ENCODE measurements at places on chromosomes 3 and 15.

GRCh38 chr3:45128950-45129349 lies 17.2 kb downstream of the CDCP1 start:
- no peak for DNase-seq

GRCh38 chr3:38004415-38005075 lies 14.0 kb downstream of the VILL start:
- DNase-seq, result peak; percentile 63

GRCh38 chr3:154095832-154096421 lies 25.3 kb upstream of the ARHGEF26 start:
- no peak for DNase-seq

DNA sequence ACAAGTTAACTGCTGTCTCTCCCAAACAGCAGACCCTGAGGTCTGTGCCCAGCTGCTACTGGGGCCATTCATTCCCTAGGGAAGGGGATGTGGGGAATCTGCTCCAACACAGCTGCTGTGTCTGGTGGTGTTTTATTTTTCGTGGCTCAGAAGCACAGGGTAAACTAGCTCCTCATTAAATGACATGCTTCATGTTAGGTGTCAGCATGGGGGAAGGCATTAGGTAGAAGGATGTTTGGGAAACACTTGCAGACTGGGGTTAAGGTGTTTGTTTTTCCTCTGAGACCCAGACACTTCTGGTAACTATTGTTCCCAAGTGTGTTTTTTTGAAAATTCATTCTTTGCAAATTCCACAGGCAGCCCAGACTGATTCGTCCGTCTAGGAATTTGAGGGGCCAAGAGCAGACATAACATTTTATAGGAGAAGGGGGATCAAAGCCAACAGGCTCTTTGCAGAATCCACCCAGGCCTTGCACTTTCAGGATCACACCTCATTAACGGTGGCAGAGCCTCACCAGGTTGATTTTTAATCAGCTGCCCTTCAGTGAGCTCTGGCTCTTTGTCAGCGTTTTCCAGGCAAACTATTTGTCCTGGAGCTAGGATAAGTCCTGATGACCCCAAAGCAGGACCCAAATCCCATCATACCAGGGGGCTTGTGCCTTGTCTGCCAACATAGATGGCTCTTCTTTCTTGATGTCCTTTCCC lies 65.4 kb upstream of the ITGA11 start:
- no peak for DNase-seq

- DNase-seq, result no peak
Measured at GRCh38 chr3:168585544-168585943, 489.8 kb upstream of the GOLIM4 start.

GRCh38 chr3:4506559-4507023 lies 13.4 kb downstream of the ITPR1 start:
- DNase-seq, result no peak
